ENCODE measurements at places on chromosomes 1 and 21. TPM values are rescaled to one million over a fixed set of nuclear protein-coding genes. Genes with fewer than 3 reads are reported as not detected.

Gene CCDC181
- total RNA-seq = 0.20 TPM

Gene AGBL4
- total RNA-seq = 2.9 TPM

DNA sequence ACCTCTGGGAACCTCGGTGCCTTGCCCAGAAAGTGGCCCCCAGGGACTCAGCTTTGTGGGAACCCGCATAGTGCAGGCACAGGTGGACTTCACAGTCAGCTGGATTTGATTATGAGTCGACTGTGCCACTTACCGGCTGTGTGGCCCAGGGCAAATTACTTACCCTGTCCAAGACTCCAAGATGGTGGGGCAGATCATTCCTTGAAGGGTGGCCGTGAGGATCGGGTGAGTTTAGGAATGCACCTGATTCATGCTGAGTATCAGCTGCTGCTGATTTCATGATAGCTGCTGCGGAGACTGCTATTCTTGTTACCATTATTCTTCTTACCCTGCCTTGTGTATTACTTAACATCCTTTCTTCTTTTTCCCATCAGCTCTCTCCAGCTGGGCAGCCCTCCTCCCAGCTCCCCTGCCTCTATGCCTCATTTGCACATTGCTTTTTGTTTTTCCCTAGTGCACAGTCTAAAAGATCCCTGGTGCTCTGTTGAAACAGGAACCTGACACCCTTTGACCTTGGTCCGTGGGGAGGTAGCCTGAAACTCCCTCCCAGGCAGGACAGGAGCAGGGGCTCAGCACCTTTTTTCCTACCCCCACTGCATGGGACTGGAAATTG lies 40.5 kb upstream of the FHAD1 start:
- peak; percentile 74 for ATAC-seq

GRCh38 chr1:247407180-247407616 lies 8.8 kb upstream of the NLRP3 start:
- no peak for ATAC-seq

DNA sequence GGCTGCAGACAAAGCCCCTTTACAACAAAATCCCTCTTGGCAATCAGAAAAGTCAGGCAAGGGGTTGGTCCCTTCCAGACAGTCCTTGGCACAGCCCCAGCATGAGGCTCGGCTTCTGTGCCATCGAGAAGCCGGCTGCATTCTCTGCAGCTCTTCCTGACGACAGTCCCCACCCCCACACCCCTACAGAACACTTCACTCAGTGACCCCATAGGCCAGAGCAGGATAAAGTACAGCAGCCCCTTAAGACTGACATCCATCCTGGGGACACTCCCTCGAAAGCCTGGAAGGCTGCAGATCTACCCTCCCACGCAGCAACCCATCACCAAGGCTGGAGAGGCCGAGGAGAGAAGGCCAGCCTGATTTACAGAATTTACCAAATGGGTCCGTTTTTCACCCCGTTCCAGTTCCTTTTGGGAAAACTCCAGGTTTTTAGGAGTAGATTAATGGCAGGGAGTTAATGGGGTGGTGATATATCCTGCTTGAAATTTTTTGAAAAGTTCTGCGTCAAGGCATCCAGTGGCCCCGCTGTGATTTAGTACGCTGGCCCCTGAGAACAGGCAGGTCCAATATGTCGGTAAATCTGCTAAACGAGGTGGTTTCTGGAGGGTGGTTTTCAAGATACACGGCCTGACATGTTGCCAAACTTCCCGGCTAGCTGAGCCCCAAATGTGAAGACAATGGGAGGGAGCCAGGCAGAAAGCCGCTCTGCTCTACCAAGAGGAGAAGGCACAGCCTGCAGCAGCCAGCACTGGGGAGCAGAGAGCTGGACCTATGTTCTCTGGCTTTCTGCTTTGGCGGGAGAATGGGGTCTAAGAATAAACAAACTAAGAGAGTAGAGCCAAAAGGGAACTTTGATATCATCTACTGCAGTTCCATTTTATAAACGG lies 81.7 kb downstream of the SSBP3 start:
- ATAC-seq = peak; percentile 5

GRCh38 chr1:24319312-24319863 lies at the start of gene GRHL3:
TSS of gene GRHL3 (plus strand) at chr1:24319357. CDS start at chr1:24319552, 195 bp downstream.
- ATAC-seq = no peak

DNA sequence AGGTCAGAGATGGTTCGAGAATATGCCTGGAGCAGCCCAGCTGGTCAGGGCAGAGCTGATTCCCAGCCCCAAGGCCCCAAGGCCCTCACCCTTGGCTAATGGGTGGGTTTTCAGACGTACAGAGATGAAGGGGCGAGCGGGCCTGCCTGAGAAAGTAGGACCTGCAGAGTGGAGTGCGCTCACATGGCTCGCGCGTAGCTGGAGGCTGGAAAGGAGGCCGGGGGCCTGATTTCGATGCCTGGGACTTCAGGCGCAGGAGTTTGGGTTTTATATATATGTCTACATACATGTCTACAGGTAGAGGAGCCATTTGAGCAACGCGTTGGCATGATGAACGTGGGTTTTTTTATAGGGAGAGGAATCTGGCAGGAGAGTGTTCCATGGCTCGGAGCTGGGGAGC lies 8.9 kb downstream of the COQ8A start:
- ATAC-seq = no peak

DNA sequence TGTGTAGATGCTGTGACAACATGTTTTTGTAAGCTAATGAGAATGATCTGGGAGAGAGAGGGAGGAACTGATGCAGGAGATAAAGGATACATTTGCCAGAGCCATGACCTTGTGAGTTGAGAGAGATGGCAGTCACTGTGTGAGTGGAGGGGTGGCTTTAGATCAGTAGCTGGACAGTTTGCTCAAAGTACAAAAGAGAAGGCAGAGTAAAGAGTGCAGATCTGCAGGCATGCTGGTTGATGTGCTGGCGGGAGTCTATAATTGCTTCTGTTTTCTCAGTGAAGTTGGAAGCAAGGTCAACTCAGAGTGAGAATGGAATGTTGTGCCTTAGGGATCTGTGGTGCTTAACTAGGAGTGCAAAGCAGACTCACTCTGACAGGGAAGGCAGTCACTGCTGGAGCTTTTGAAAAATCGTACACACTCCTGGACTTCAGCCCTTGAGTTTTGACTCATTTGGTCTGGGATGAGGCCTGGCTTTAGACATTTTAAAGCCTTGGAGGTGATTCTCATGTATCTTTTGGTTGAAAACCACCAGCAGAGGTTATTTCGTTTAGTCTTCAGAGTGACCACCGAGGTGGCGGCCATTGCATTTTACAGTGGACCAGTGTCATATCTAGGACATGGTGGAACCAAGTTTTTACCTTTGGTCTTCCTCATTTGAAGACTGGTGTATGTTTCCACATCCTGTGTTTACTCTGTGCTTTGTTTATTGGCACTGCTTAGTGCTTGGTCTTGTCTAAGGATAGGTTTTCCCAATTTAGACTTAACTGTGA lies 49.6 kb downstream of the MTR start:
- ATAC-seq = no peak

DNA sequence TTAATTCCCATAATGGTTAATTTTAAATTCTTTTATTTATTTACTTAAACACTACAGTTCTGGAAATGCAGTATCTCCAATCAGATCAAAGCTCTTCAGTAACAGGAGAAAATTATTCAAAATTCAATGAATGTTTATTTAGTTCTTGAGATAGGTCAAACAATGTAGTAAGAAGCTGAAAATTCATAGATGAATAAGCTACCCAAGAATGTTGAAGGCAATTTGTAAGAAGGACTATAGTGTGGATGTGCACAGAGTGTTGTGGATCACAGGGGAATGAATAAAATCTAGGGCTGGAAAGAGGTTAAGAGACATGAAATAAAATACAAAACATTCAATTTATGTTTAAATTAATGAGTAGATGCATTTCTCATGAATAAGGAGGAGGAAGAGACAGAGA lies 72.0 kb downstream of the OLFM3 start:
- ATAC-seq = no peak

DNA sequence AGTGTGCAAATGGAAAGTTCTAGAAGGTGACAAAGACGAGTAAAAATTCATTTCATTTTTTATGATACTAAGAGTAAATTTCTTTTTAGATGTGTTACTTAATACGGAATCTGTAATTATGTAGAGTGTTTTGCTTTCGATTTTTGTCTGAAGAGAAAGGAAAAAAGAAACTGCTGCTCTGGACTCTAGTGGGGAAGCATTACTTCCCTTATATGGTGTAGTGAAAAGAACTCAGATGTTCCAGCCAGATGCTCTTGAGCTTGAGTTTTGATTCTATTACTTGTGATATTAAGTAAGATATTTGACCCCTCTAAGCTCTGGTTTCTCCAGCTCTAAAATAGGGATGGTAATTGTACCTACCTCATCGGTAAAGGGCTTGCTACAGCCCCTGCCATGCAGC lies 12.2 kb upstream of the GPR161 start:
- ATAC-seq = no peak

GRCh38 chr21:45551316-45551715 lies 9.1 kb upstream of the SLC19A1 start:
- no peak for ATAC-seq

GRCh38 chr1:204331847-204332487 lies 27.8 kb downstream of the PLEKHA6 start:
- ATAC-seq = no peak

DNA sequence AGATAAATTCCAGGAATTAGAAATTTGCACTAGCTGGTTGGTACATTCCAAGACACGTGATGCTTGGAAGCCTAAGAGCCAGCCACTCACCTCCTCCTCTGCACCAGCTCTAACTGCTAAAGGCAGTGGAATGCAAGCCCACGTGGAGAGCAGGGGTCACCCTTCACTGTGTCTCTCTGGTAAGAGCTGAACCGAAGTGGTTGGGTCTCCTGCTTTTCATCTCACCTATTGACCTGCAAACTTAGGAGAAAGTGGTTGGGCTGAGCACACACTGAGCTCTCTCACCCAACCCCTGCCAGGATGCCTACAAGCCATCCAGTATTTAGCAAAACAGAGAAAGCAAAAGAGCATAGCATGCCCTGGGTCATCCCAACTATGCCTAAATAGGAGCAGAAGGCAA lies 19.3 kb downstream of the HAO2 start:
- no peak for ATAC-seq

DNA sequence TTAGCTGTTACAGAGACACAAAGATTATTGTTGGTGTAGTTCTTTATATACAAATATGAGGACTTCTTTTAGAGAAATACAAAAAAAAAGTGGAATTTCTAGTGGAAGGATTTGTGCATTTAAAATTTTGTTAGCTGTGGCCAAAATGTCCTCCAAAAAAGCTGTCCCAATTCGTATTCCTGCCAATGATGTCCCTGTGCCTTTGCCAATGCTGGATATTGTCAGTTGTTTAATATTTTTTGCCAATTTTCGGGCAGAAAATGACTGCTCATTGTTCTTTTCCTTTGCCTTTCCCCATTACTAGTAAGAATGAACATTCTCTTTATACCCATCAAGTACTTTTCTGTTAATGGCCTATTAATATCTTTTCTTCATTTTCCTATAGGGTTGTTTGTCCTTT lies 110.0 kb upstream of the HOOK1 start:
- ATAC-seq = no peak

- ATAC-seq = no peak
Measured at GRCh38 chr21:16004086-16004485, 274.3 kb downstream of the USP25 start.

- ATAC-seq = no peak
Measured at GRCh38 chr21:35779690-35780570, 280.4 kb downstream of the SETD4 start.

DNA sequence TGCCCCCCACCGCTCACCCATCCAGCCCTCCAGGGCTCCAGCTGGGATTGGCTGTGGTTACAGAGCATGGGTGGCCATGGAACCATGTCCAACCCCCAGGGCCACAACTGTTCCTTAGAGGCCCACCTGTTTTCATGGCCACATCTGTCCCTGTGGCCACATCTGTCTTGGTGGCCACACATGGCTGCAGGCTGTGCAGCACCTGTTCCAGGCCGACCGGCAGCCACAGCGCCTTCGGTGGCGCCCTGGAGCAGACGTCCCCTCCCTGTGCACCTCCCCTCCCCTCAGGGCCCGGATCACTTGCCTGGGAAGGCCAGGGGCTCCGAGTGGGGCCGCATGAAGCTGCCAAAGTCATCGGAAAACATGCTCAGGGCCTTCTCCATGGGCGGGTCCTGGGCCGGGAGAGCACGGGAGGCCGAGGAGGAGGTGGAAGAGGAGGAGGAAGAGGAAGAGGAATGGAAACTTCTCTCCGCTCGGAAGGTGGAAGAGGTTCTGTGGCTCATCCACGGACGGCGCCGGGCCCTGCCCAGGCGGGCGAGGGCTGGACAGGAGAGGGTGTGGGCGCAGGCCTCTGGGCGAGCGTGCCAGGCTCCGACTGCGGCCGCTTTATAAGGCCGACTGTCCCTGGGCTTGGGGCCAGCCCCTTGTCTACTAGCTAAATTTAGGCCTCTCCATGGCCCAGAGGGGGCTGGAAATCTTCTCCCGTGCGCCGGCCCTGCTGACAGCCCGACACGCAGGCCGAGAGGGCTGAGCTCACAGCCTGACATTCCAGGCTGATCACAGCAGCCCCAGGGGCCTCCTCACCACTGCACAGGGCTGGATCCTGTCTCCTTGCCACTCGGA lies at the start of gene HSPB7:
HSPB7 (minus strand) TSS at position 583 of the 843 bp plus-strand sequence; CDS start at position 503, 80 bp downstream.
- peak; percentile 50 for ATAC-seq

DNA sequence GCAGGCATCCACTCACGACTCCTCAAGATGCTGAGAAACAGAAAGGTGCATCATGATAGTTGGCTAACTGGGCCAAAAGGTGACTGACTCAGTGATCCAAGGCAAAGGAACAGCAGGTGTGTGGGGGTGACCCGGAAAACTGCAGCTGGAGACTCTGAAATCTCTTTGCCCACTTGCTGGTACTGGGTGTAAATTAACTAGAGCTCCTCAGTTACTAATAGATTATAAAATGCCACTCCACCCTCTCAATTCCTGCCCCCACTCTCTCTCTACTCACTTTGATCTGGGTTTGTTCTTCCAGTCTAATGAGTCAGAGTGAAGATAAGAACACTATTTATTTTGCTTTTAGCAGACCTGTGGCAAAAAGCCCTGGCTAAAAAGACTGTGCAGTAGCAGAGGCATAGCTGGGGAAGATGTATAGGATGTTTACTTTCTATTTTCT lies 7.2 kb upstream of the PIGC start:
- no peak for ATAC-seq

DNA sequence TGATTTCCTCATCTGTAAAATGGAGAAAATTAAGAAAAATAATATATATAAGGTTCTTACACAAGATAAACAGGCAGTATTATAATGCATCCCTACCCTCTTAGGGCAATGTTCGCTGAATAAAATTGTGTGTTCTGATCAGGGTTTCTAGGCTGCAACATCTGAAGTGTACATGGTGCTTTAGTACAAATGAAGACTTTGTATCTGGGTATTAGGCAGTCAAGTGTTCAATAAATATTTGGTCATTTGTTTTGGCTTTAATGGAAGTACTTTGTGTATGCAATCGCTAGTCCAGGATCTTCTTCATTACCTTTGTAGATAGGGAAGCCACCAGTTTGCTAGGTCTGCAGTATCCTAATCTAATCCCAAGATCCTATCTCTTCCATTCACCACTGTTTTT lies 28.1 kb downstream of the DNASE2B start:
- ATAC-seq = no peak

GRCh38 chr21:44913425-44914175 lies 7.1 kb downstream of the ITGB2 start:
- no peak for ATAC-seq

DNA sequence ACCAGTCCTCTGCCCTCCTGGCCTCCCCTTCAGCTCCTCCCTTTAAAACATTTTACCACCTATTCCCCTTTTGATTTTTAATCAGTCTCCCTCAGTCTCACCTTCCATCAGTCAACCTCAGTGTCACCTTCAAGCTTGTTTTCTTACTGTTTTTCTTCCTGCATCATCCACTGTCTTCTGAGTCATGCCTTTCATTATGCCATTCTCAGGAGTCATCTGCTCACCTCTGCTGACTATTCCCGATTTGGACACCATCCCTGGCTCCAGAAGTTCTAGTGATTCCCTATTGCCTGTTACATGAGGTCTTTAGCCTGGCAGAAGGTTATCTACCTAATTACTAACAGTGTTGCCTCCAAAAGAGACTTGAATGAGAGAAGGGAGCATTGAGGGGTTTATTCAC lies 23.9 kb downstream of the NFASC start:
- ATAC-seq = no peak
